CD4-positive, alpha-beta memory T cell (primary cell): ENCODE measurements at places on chromosomes 4 and X.

GRCh38 chr4:76779740-76780459 is 118.0 kb downstream of the SOWAHB start:
- no peak for DNase-seq

- DNase-seq: no peak
These were observed 16.1 kb upstream of the TASL start for GRCh38 chrX:30593440-30594200.

- DNase-seq: no peak
These were observed 8.6 kb upstream of the HAUS3 start for GRCh38 chr4:2250357-2251072.

DNA sequence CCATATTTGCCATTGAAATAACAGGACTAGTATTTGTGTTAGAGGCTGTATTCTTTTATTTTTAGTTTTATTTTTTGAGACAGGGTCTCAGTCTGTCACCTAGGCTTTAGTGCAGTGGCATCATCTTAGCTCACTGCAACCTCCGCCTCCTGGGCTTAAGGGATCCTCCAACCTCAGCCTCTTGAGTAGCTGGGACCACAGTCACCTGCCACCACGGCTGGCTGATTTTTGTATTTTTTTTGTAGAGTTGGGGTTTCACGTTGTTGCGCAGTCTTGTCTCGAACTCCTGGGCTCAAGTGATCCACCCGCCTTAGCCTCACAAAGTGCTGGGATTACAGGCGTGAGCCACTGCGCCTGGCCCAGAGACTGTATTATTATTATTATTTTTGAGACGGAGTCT is 15.3 kb downstream of the TMEM131L start:
- no peak for DNase-seq

DNA sequence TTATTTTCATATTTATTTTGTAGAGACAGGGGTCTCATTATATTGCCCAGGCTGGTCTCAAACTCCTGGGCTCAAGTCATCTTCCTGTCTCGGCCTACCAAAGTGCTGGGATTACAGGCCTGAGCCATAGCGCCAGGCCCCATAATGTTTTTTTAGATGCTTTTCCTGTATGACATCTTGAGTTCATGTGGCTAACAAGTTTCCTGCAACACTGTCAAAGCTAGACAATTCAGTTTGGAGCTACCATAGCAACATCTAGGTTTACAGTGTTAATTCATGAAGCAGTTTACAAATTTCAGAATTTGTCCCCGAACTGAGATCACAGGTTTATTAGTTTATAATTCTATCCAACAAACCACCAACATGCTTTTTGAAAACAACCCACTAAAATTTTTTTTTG is 6.4 kb upstream of the IL13RA2 start:
- DNase-seq: no peak

GRCh38 chr4:6180841-6181631 is 19.3 kb downstream of the JAKMIP1 start:
- peak; percentile 87 for DNase-seq

DNA sequence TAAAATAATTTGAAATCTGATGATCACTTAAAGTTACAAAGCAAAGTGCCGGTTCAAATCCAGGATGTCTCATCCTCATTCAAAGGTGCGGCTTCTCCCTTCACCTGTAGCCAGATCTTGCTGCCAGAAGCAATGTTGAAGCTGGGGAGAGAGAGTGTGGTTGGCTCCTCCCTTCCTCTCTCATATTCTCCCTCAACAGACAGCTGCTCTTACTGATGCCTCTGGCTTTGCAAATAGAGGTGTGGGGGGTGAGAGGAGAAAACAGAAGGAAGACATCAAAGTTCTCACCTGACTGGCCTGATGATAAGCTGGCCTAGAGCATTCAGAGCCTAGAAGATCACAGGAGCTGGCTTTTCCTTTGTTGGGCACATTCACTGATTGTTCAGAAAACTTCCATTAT is 28.3 kb upstream of the BTC start:
- DNase-seq: no peak

DNA sequence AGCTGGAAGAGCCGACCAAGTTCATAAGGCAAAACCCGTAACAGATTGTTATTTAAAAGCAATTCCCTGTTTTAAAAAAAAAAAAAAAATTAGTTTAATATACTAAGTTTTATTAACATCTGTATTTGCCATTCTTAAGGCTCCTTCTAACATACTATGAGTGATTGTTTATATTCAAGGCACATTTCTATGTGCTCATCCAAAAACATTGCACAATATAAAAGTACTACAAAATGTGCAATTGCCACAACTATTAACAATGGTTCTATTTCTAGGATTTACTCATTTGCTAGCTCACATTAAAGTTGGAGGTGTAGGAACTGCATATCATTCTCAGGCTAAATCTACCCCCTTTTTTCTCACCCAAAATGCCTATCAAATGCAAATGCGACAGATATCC is 46.1 kb downstream of the CNOT6L start:
- DNase-seq: no peak

DNA sequence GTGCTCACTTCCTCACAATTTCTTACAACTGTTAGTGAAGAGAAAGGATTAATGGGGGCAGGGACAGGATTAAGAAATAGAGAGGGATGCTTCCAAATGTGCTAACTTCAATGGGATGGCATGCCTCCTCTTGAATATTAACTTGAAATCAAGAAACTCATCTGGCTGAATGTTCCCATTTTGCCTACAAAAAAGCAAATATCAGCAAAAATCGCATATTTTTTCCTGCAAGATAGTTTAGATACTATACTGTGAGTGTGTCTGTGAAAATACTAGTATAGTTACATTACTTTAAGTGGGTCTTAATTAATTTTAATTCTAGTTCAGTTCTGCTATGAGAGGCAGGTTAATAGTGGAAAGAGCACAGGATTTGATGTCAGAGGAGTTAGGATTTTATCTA is 4.9 kb downstream of the PAICS start:
- no peak for DNase-seq

DNA sequence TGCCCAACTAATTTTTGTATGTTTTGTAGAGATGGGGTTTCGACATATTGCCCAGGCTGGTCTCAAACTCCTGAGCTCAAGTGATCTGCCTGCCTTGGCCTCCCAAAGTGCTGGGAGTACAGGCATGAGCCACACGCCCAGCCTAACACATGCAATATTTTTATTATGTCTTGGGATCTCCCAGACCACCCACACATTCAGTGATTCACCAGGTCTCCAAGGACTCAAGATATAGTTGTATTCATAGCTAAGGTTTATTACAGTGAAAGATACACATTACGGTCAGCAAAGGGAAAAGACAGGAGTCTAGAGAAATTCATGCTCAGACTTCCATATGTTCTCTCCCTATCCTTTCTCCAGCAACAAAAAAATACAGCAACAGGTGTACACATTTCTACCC is 25.5 kb upstream of the FAM120C start:
- DNase-seq: no peak

DNA sequence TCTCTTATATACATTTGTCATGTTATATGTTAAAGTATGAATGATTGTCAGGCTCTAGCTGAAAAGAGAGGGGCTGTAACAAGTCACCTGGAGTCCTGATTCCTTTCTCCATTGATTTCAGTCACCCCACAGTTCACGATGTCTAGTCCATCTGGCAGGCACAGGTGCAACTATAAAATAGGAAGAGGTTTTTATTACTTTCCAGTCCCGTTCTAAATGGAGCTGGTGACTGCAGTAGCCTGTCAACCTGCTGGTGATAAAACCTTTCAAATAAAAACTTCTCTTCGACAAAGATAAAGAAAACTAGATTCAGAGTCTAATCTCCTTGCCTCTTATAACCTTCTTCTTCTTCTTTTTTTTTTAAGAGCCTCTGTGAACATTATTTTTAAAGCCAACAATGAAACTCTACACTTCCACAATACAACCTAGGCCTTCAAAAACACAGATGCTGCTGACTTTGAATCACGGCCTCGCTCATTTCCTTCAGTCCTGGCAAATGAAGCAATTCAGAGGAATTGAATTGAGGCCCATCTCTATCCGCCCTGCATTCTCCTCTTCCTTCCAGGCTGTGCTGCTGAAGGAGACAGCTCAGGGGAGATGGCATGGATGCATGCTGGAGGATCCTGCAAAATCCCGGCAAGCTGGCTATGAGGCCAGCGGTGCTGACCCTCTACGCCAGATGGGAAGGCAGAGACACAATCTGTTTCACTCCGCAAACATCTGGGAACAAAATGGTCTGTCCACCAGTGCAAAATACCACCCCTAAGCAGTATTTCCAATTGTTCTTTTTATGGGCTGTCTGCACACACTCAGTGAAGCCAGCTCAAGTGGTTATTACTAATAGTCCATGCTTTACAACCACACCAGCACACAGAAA is 27.3 kb upstream of the CDKN2AIP start:
- DNase-seq: no peak

GRCh38 chr4:76620723-76621468 is 185.9 kb downstream of the SHROOM3 start:
- DNase-seq: no peak
